ENCODE measurements at places on chromosomes 4 and X.

DNA sequence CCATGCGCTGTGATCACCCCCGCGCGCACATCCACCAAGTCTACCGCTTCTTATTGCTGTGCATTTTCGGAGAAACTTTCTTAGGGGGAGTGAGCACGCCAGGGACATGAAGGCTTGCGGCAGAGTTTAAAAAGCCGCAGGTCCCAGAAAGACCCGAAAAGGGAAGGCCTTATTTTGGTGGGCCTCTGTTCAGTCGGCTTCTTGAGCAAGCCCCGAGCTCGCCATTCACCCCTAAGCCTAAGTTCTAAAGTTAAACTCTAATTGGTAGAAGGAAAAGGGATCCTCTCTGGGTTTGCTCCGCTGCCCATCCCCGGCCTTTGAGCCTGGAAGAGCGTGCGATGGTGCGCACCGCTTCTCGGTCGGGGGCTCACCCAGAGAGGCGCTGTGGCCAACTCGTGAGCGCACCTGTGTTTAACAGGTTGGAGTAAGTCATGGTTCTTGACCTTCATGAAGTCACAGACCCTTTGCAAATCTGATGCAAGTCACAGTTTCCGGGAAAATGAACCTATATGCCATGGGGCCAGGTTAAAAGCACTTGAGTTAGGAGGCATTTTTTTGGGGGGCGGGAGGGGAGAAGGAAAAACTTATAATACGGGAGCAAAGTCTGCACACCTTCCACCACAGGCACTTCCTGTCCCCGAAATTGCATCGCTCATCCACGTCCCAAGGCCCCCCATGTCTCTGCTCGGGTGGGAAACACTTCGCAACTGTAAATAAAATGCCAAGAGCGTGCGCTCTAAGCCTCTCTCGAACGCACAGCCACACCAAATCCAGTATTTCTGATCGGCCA, 1.9 kb downstream of the PHOX2B start:
- no peak for DNase-seq

- peak; percentile 28 for DNase-seq
Measured at GRCh38 chr4:2054217-2054616, 4.9 kb upstream of the NAT8L start.

DNA sequence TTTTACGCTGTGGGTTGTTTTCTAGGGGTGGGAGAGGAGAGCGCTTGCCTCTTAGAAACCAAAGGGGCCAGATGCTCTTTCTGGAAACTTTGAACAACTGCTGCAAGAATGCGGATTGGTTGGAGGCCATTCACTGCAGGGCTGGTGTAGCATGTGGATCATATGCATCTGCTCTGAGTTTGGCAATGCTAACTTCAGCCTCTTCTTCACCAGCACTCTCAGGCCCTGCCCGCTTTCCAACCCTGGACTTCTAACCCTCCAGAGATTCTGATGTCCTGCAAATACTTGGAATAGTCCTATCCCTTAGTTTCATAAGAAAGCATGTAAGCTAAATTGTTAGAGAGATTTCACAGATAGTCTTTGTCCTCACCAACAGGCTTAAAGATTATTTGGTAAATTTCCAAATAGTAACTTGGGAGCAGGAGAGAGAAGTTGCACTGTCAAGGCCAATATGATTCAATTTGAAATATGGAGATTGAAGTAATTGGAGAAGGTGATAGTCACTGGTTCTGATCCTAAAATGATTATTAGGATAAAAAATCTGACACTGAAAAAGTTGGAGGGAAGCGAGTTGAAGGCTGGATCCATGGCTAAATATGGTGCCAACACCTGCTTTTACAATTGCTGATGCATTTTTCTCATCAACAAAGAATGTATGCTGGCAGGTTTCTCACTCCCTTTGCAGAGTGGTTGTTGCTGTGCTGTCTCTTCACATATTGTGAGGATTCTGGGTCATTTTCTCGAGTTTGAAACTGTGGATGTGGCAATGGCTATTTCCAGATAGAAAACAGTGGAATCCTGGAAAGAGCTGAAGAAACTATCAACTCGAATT, 210.4 kb downstream of the PTTG2 start:
- peak; percentile 75 for DNase-seq

GRCh38 chrX:115624916-115625315, 63.9 kb downstream of the PLS3 start:
- no peak for DNase-seq

GRCh38 chr4:134622199-134622598, 420.6 kb upstream of the PABPC4L start:
- no peak for DNase-seq

- peak; percentile 69 for DNase-seq
Measured at GRCh38 chrX:31228415-31228832, 156.6 kb upstream of the FTHL17 start.

GRCh38 chr4:17981063-17981462, 40.5 kb downstream of the LCORL start:
- DNase-seq: no peak

GRCh38 chr4:83569429-83569828, 33.5 kb downstream of the GPAT3 start:
- DNase-seq: no peak

DNA sequence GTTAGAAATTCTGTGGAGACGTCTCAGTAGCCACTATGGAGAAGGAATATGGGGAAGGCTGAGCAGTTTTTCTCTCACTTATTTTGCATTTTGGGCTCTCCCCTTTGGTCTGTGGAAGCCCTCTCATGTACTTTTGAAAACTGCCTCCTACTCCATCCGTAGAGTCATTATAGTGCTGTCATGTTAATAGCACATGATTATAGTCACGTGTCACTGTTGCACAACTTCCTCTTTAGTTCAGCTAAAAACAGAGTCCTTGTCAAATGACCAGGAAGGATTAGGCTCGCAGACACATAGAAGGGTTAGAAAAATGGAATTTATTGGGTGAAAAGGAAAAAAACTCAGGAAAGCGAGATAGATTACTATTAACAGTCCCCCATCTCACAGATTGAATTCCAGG, 258.2 kb upstream of the CXorf51A start:
- DNase-seq: no peak

- DNase-seq: no peak
Measured at GRCh38 chr4:123406872-123407271, 10.3 kb downstream of the SPRY1 start.

DNA sequence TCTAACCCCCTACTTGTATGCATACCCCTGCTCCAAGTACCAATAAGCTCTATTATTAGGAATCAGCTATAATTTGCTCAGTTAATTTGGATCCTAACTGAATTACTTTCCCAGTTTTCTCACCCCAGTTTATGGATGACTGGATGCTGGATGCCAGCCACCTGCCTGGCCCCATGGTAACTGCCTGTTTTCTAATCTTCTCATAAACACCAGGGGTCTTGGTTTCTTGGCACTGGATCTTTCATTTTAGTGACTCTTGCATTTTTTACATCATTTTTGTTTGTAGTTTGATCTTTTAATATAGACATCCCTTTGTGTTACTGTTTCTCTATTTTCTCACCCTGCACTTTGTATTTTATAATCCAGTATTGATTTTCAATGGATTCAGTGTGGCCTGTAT, 246.8 kb downstream of the ADGRL3 start:
- no peak for DNase-seq

DNA sequence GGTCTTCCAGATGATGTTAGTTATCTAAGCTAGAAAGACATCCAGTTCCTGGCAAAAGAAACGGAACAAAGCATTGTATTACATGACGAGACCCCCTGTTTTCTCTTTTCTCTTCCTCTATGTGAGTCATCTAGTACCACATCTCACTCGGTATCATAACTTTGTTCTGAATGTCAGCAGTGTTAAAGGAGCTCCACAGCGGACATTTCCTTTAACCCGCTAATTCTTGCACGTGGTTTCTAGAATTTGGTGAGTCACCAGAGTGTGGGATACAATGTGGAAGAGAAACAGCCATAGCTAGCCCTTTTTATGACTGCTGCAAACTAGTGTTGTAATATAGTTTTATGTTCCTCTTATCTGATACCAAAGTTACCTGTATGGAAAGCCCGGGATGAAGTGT, 243.7 kb downstream of the TENM3 start:
- DNase-seq: no peak

GRCh38 chr4:664713-665231, 9.3 kb downstream of the ATP5ME start:
- peak; percentile 61 for DNase-seq

GRCh38 chr4:140252742-140253555, 99.0 kb upstream of the MAML3 start:
- peak; percentile 90 for DNase-seq

DNA sequence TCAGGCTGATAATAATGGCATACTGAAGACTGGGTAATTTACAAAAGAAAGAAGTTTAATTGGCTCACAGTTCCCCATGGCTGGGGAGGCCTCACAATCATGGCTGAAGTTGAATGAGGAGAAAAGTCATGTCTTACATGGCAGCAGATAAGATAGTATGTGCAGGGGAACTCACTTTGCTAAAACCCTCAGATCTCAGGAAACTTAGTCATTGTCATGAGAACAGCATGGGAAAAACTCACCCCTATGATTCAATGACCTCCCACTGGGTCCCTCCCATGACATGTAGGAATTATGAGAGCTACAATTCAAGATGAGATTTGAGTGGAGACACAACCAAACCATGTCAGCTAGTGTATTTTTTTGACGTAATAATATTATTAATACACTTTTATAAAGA, 149.8 kb upstream of the BOD1L1 start:
- no peak for DNase-seq

- DNase-seq: no peak
Measured at GRCh38 chrX:46575586-46575985, 2.0 kb downstream of the CHST7 start.

DNA sequence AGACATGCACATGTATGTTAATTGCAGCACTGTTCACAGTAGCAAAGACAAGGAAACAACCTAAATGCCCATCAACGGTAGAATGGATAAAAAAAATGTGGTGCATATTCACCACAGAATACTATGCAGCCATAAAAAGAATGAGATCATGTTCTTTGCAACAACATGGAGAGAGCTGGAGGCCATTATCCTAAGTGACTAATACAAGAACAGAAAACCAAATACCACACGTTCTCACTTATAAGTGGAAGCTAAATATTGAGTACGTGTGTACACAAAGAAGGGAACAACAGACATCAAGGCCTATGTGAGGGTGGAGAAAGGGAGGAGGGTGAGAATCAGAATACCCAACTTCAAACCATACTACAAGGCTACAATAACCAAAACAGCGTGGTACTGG, 17.4 kb upstream of the LNX1 start:
- DNase-seq: no peak

DNA sequence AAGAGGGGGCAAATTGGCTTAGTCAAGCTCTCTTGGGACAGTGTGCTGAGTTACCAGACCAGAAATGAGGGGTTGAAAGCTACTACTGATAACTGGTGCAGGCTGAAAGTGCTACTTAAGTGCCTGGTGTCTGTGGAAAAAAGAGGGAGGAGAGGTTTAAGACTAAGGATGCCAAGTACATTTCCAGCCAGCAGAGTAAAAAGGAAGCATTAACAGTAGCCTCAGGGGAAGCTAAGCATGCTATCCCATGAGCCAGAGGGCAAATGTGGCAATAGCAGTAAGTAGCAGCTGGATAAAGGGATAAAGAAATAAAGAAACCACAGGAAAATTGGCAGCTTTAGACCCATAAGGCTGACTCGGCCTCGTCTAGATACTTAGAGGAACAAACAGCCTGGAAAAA, 196.3 kb upstream of the MAB21L2 start:
- no peak for DNase-seq

DNA sequence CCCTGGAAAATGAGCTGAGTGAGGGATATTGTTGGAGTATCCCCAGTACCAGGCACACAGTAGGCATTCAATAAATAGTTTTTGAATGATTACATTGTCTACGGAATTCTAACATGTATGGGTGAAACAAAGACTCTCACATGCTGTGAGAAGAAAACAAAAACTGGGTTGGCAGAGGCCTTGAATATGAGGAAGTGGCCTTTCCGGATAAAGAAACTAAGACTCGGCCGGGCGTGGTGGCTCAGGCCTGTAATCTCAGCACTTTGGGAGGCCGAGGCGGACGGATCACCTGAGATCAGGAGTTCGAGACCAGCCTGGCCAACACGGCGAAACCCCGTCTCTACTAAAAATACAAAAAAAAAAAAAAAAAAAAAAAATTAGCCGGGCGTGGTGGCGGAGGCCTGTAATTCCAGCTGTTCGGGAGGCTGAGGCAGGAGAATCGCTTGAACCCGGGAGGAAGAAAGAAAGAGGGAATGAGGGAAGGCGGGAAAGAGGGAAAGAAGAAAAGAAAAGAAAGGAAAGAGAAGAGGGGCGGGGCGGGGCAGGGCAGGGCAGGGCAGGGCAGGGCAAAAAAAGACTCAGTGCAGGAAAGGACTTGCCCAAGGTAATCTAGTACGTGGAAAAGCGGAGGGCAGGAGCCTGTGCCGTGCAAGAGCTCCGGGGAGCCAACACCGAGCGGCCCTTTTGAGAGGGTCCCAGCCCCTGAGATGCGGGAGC, 689 bp upstream of the TMA16 start:
- DNase-seq: no peak

DNA sequence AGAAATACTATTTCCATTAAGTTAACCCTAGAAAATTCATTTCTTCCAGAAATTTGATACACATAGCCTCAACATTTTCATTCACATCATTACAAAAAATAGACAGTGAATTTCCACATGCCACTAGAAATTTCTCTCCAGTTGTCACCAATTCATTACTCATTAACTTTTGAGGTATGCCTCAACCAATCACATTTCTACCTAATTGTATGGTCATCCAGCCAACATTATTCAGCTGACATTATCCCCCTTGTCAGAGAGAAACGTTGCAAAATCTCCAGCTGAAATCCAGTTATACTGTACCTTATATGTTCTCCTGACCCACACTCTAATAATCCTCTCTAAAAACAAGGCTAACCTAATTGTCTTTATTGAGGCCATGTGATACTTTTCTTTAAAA, 24.8 kb downstream of the FRYL start:
- no peak for DNase-seq

- peak; percentile 86 for DNase-seq
Measured at GRCh38 chr4:26860922-26861433, 337 bp downstream of the STIM2 start.

DNA sequence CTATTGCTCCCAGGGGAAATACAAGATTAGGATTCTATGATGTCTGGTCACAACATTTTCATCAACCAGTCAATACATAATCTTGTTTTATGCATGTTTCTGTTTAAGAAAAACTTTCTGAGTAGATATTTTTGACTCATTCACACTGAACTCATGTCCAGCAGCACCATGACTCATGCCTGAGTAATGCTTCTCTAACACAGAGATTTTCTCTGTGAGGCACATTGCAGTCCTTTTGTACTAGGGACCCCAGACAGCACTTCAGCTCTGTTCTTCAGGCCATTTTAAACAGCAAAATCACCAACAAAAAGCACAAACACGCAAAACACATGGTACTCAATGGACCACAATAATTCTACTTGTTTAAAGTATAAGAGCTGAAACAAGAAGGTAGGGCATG, 83.6 kb downstream of the MXRA5 start:
- DNase-seq: no peak

DNA sequence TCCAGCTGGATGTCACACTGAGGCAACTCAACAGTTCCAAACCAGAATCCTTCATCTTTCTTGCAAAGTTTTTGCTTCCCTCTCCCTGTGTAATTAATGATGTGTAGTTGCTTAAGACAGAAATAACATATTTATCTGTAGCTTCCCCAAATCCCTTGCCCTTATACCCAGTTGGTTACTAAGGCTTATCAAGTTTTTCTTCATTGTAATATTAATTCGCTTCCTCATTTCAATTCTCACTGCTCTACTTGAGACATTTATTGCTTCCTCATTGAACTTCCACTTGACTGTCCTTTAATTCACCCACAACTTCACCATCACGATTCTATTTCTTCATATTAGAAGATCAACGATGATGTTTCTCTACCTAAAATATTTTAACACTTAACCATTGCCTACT, 386.6 kb upstream of the CPEB2 start:
- no peak for DNase-seq
